Stimulated activated CD4-positive, alpha-beta T cell treated with anti-CD3 and anti-CD28 coated beads, TNF-alpha, amount 100 ng/mL, for 48 hours (primary cell): ENCODE measurements at places on chromosomes 6 and 20.
A peak's percentile ranks its signal among the peaks of the same experiment; 100 is the strongest.

DNA sequence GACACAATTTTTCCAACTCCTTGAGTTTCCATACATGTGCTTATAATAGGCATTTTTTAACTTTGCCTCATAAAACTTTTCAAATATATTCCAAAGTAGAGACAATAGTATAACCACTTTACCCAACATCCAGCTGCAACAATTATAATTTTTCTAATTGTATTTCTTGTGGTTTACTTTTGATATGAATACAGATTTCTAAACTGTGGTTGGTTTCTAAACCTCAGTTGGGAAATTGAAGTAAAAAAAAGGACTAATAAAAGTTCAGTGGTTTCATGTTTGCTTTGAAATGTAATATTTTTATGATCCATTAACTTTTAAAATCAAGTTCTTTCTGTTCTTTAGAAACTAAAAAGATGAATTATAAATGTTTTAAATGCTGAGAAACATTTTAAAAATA lies 40.0 kb downstream of the FRK start:
- no peak for DNase-seq

GRCh38 chr20:51085769-51086168 lies 62.9 kb upstream of the KCNG1 start:
- DNase-seq: no peak

GRCh38 chr6:131290955-131291354 lies 155.7 kb downstream of the AKAP7 start:
- no peak for DNase-seq

GRCh38 chr6:111549168-111549567 lies 56.5 kb downstream of the TRAF3IP2 start:
- no peak for DNase-seq

GRCh38 chr6:107956586-107957307 lies 1.3 kb downstream of the SEC63 start:
- DNase-seq: no peak

DNA sequence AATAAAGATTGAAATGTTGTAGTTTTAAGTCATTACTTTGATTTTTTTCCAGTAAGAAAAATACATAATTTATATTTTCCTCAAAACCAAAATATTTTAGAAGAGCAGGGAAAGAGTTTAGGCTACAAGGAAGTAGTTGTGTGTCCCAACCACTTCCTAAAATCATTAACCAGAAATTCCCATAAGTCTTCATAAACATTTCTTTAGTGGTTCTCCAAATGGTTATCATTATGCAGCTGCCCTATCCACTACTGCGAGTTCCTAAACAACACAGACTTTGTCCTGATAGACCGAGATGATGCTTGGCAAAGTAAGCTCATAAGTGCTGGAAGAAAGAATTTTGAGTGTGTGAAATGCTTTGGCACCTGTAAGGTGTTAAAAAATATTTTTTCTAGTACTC lies 93.6 kb downstream of the ARMC2 start:
- DNase-seq: no peak

GRCh38 chr6:13924949-13925881 lies at the start of gene RNF182:
RNF182 (plus strand) TSS chr6:13924952; CDS start chr6:13977120, 52,168 bp downstream.
- peak; percentile 41 for DNase-seq

GRCh38 chr6:56570413-56571359 lies 72.0 kb downstream of the DST start:
- DNase-seq: no peak

GRCh38 chr6:118869350-118869749 lies 24.6 kb upstream of the ASF1A start:
- no peak for DNase-seq

DNA sequence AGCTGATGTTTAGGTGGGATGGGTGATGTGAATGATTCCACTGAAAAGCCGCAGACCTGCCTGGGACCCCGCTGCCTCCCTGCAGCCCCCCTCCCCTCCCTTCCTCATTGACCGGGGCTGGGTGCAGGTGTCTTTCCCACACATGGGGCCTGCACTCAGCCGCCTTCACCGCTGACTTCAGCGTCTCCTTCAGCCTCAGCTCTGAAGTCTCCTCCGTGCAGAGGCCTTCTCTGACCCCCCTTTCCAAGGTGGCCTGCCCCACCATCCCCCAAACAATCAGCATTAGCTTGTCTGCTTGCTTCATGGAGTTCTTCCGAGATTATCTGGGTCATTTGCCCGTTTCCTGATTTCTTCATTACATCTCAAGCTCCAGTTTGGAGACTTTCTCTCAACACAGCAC lies 140.7 kb downstream of the SMOC2 start:
- DNase-seq: no peak

DNA sequence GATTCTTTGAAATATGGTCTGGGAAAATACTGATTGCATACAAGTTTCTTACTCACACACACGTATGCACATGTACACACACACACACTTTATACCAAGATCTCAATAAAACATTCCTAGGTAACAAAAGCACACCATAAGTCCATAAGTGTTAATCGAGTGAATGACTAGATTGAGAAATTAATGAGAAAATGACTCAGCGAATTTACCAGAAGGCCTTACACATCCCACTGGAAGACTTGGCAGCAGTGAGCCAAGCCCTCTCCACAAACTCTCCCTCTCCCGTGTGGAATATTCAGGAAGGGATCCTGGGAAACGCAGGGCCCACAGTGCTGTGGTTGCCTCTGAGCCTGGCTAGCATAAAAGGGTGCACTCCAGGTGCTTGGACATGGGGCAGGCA lies 227.2 kb downstream of the LY86 start:
- DNase-seq: no peak
